ENCODE measurements at places on chromosomes 3 and 15.

GRCh38 chr3:5569152-5569551 lies 381.6 kb downstream of the EDEM1 start:
- no peak for DNase-seq

DNA sequence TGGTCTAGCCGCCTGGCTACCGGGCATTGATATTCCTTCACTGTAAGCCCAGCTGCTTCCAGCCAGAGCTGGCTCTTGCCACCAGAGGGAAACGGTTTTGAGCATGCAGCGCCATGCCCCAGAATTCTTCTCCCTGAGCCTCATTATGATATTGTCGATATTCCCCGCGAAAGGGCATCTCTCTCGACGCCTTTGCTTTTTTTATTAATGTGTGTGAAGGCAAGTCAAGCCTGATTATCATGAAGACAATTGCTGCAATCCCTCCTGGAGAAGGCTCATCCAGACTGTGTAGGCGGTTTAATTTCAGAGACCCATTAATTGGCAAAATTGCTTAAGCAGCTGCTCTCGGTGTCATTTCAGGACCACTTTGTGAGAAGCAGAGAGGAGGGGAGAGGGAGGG lies 321.2 kb upstream of the TLE3 start:
- no peak for DNase-seq

GRCh38 chr15:65255486-65256140 lies 31.1 kb downstream of the PARP16 start:
- no peak for DNase-seq

- DNase-seq: no peak
Measured at GRCh38 chr3:158333736-158334135, 223.8 kb downstream of the RSRC1 start.

DNA sequence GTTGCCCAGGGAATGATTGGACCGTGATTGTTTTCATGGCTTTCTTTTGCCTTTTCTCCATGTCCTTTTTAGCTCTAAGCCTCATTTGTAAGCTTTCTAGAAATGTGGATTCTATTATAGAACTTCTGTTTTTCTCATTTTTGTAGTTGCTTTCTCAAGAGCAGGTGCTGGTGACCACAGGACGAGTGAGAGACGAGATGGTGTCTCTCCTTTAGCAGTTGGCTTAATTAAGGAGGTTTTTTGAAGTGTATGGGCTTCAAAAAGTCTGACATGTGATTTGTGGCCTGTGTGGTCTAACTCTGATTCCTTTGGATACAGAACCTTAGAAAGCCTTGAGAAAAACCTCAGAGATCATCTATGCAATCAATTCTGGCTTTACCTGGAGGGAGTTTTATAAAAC lies 292.8 kb downstream of the LPP start:
- no peak for DNase-seq

- no peak for DNase-seq
Measured at GRCh38 chr3:119933207-119933606, 151.3 kb downstream of the NR1I2 start.

Data from foreskin keratinocyte (primary cell).